PC-9 (cell line): ENCODE measurements at places on chromosomes 2 and 18. TPM values are rescaled to one million over a fixed set of nuclear protein-coding genes. Genes with fewer than 3 reads are reported as not detected.

The CIDEA gene
- total RNA-seq, result not detected in 2 replicates

DNA sequence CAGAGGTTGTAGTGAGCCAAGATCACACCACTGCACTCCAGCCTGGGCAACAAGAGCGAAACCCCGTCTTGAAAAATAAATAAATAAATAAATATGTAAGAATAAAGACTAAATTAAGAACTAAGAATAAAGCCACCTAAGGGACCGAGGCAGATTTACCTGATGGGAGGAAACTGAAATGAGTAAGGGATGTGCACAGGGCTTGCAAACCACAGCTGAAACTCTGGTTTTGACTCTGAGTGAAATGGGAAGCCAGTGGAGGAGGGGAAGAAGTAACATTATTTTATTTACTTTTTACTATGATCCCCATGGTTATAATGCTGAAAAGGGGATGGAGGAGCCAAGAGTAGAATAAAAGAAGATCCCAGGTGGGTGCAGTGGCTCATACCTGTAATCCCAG is 107.3 kb downstream of the CABYR start:
- no peak overlapping the region for H3K4me3 ChIP-seq
- H3K4me1 ChIP-seq, result no peaks in the 10 kb centered on the region
- H3K27me3 ChIP-seq, result no peaks in the 10 kb centered on the region
- no peak for DNase-seq
- H3K27ac ChIP-seq, result no peak overlapping the region

The PSD4 gene
- 29.6 and 38.7 TPM in 2 replicates for total RNA-seq

GRCh38 chr2:168521053-168521741 is 65.1 kb downstream of the CERS6 start:
- no peaks in the 10 kb centered on the region for H3K27me3 ChIP-seq
- H3K4me3 ChIP-seq, result no peak overlapping the region
- no peaks in the 10 kb centered on the region for H3K36me3 ChIP-seq
- no peak for DNase-seq
